ENCODE measurements at places on chromosomes 7 and 10. TPM values are rescaled to one million over a fixed set of nuclear protein-coding genes. Genes with fewer than 3 reads are reported as not detected.

The ABCC2 gene
- total RNA-seq = 13.2 TPM

The GDF2 gene
- total RNA-seq = not detected

The CDK13 gene
- 43.1 TPM for total RNA-seq

DNA sequence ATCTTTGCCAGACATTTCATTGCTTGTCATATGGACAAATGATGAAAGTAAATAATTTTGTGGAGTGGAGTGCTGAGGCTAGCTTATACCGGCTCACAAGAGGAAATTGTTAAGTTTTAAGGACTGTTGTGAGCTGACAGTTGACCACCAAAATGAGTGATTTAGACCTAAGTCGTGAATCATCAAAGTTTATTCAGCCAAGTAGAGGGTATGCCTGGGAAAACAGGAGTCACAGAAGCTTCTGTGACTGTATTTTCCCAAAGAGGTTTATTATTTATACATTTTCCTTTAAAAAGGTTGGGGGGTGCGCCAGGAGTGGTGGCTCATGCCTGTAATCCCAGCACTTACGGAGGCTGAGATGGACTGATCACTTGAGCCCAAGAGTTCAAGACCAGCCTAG lies 21.8 kb downstream of the MRPS24 start:
- DNase-seq = peak; percentile 80

The GRID1 gene
- not detected for total RNA-seq

- DNase-seq = no peak
These were observed 62.4 kb downstream of the PROSER2 start for GRCh38 chr10:11885437-11886137.

- no peak for DNase-seq
These were observed 86.2 kb downstream of the GPR85 start for GRCh38 chr7:113000316-113001020.

The PRPF18 gene
- 47.2 TPM for total RNA-seq

GRCh38 chr10:43042503-43043341 lies 34.1 kb upstream of the RET start:
- DNase-seq = no peak

DNA sequence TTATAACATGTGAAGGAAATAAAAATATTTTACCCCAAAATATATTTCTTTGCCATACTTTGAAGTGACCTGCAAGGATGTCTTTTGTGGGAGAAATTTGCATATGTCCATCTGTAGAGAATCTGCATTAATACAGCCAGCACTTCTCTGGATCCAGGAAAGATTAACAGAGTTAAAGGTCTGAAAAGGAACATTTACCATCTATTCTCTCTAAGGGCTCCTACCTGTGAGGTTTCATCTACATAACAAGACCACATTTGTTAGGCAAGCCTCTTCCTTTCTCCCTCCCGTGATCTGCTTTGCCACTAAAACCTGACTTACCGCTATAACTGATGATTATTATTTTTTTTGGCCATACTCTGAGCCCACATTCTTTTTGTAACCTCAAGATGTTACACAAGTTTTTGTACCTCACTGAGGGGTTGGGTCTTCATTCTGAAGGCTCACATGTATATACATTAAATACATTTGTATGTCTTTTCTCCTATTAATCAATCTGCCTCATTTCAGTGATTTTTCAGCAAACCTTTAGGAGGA lies 129.4 kb downstream of the AKR1D1 start:
- DNase-seq = no peak

DNA sequence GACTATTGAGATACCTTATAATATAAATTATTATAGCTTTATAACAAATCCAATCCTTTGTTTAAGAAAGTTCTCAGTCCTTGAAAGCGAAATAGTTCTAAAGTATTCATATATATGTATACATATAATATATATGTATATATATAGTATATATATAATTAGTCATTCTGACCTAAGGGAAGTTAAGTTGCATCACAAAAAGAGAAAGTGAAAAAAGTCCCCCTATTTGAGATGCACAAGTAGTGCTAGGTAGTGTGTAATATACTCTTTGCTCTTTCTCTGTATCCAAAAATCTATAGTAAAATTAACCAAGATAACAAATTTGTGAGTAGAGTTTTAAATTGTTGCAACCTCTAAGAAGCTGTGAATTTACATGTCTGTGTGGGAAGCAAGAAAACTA lies 13.3 kb upstream of the IFIT1B start:
- DNase-seq = no peak

- DNase-seq = no peak
These were observed 32.3 kb downstream of the ST7 start for GRCh38 chr7:116985575-116985974.

- peak; percentile 70 for DNase-seq
These were observed 17.6 kb upstream of the FLNC start for GRCh38 chr7:128812514-128813168.

DNA sequence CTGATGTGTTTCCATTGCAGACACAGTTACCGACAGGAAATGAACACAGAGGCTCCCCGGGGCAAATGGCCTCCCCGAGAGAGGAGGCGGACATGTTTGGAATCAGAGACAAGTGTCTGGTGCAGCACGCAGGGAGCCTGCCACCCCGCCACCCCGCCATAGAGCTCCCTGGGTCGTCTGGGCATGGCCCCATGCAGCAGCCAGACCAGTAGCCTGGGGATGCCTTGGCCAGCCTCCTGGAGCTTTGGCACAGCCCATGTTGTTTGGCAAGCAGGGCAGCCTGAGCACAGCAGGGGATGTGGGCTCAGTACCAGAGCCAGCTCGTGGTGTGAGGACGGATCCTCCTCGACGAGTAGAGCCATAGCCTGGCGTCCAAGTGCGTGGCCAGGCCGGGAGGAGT lies 80.8 kb downstream of the NKX6-2 start:
- no peak for DNase-seq

DNA sequence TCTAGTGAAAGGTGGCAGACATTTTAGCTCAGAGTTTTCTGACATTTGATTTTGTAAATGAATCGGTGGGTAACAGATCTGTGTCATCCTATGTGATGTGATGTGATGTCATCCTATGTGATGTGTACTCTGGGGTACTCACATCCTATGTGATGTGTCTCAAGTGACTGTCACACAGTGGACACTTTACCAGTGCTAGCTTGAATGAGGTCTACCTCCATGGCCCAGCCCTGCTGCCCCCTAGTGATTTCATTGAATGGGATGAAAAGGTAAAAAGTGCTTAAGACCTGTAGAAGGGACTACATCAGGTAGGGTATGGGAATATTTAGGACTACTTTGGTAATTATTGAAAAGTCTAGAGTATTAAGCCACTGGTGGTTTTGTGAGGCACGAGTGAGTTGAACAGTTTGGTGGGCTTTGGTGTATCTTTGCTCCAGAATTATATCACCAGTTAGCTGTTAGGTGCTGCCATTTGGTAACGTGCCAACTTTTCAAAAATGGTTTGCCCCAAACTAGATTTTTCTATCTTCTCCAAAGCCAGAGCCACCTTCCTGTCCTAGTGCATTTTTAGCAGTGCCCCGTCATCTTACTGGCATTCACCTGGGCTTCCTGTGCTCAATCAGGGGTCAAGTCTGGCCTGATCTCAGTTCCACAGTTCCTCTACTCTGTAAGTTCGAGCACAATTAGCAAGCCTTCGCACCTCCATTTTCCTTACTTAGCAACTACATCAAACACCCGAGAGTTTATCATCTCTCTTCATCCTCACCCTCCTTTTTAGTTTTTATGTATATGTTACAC lies 9.7 kb downstream of the EIF4H start:
- DNase-seq = no peak

DNA sequence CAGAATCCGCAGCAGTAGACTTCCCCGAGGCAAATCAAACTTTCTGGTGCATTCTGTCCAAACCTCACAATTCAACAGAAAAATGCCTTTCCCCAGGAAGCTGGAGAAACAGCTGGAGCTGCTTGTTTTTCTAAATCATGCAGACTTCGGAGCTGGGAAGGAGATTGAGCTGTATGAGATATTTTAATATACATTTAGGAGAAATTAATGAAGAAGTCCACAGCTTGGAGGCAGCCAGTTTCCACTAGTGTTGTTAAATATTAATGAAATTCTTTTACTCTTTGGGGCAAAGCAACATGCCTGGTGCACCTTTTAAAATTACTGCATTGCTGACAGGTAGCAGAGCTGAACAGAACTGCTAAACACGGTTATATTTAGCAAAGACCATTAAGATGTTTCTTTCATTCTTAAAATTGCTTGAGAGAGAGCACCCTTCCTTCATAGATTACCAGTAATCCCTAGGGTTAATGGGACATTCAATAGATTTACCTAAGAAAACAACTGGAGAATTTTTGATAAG lies 566.4 kb downstream of the SORCS3 start:
- no peak for DNase-seq

DNA sequence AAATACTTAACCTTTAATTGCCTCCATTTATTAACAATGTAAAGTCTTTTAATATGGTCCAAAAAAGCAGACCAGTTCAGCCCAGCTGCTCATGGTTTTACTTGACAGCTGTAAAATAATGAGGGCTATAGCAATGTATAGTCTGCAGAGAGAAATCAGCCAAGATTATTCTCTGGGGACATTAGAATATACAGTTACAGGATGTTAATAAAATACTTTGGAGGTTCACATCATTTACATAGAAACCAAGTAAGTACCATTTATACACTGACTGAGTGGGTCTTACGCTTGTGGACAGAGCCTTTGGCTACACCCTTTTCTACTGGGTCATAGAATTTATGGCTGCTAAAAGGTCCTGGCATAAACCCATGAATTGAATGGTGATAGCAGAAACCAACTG lies 340.7 kb upstream of the CELF2 start:
- DNase-seq = no peak

The ARHGAP22 gene
- 31.0 TPM for total RNA-seq

The ITPRID1 gene
- total RNA-seq = not detected

- no peak for DNase-seq
These were observed 2.9 kb upstream of the NKX6-2 start for GRCh38 chr10:132788831-132789219.

The UPK3BL1 gene
- total RNA-seq = 6.4 TPM

The LRRC4 gene
- total RNA-seq = not detected

DNA sequence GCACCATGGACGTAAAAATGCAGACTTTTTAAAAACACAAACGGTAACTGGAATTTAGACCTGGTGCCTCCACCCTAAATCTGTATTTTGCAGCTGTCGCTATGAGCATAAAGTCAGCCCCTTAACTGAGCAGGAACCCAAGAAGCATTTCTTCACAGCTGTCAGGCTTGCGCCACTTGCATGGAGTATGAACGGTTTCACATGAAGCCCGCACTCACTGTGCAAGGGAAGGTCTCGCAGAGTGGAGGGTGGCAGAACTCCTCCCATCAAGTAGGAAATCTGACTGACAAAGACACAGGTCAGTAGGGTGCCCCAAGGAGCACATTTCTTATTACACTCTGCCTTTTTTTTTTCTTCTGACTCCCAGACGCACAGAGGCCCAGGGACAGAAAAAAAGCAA lies 58.5 kb downstream of the ELMO1 start:
- DNase-seq = no peak

GRCh38 chr7:32879460-32879859 lies 12.1 kb downstream of the KBTBD2 start:
- no peak for DNase-seq

DNA sequence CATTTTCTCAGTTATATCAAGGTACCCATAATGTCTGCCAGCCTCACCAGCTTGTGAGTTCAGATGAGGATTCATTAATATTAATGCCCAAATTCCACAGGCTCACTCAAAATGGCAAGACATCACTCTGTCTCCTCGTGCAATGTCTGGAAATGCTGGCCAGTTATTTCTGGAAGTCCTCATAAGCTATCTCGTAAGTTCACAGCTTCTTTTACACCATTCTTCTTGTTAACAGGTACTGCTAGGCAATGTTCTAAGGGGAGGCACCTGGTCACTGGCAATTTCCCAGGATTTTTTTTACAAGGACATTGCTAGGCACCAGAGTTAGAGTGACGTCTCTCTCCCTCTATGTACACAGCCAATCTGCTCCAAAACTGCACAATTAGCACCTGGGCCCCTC lies 80.2 kb upstream of the SEMA3C start:
- DNase-seq = no peak

The ALDH18A1 gene
- total RNA-seq = 54.2 TPM

DNA sequence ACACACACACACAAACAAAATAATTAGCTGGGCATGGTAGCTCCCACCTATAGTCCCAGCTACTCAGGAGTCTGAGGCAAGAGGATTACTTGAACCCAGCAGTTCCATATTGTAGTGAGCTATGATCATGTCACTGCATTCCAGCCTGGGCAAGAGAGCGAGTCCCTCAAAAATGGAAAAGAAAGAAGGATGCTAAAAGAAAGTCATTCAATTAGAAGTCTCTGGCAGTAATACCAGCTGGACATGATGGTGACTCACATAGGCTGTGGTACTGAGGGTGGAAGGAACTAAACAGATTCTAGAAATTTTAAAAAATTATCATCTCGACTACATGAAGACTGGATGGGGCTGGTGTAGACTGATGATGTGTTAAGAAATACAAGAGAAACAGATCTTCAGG lies 385.3 kb downstream of the ETV1 start:
- DNase-seq = no peak

- DNase-seq = no peak
These were observed 97.5 kb downstream of the CTBP2 start for GRCh38 chr10:125062914-125063230.

GRCh38 chr10:86830043-86830591 lies 73.7 kb downstream of the BMPR1A start:
- no peak for DNase-seq

The HABP2 gene
- not detected for total RNA-seq

The PRF1 gene
- total RNA-seq = not detected

DNA sequence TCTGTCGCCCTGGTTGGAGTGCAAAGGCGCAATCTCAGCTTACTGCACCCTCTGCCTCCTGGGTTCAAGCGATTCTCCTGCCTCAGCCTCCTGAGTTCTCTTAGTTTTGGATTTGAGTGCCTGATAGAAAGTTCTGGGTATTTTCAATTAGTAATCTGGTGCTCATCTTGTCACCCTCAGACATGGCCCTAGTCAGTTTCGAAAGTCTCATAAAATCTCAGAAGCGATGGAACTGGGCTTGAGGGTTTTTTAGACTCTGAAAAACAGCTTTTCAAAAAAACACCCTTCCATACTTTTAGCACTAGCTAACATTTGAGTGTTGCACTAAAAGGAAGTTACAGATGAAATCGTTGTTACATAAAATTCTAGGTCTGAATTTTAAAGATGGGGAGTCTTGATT lies 9.4 kb upstream of the PIP4K2A start:
- DNase-seq = no peak

The ERVW-1 gene
- total RNA-seq = not detected

GRCh38 chr7:47636081-47636432 lies 54.1 kb upstream of the TNS3 start:
- peak; percentile 42 for DNase-seq

GRCh38 chr7:135151132-135151531 lies 3.3 kb downstream of the TMEM140 start:
- DNase-seq = no peak

The ENTPD1 gene
- 0.20 TPM for total RNA-seq

DNA sequence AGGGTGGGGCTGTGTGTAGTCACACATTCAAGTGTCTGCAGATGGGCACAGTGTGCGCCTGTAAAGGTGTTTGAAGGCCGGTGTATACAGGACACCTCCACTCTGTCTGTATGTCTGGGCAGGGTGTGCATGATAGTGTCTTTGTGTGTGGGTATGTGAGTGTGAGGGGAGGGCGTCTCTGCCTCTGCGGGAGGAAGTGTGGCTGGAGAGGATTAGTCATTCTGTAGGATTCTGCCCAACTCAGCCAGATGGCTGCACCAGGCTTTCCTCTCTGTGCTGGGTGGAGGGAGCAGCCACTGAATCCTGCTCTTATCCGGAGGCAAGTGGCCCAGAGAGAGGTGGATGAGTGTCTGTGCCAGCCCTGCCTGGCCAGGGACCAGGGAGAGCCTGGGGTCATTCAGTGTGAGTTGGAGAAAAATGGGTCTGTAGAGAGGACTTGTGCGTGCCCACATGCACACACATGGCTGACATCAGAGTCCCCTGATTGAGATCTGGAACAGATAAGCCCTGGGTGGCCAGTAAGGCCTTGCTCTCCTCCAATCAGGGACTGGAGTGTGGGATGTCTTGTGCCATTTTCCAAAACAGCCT lies 1.7 kb downstream of the SFXN3 start:
- DNase-seq = peak; percentile 97

The PIK3AP1 gene
- 0.10 TPM for total RNA-seq
